EH (cell line): ENCODE measurements at places on chromosomes 5 and 9.
A peak's percentile ranks its signal among the peaks of the same experiment; 100 is the strongest.

DNA sequence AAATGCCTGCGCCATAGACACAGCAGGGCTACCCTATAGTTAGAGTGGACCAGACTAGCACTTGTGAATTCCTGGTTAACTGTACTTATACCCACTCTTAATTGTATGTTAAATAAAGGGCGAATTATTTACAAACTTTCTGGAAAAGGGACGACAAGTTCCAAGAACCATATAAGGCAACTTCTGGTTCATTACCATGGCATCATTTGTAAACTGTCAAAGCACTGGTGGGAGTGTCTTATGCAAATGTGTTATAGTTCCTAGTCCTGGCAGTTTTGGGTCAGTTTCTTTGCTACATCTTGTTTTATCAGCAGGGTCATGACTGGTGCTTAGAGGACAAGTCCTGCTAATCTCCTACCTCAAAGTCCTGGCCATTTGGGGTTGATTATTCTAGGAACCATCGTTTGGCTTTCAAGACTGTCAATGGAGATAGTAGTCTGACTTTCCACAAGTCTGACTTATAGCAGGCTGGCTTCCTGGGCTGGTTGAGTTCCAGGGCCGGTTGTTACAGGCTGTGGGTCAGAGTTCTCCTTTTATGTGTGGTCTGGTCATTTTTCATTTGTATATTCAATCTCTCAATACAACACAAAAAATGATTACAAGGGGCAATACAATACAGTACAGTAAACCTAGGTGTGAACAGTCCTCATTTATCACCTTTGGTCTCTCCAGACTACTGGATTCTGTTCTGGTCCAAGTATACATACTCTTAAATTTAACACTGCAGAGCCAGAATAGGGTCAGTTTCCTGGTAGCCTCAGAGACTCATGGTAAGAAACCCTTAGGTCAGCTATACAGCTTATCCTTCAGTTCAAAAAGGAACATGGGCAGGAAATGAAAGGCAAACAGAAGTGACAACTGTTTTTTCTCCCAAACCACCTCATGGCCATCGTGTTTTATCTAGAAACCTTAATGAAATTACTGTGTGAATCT lies 8.3 kb upstream of the CFAP95 start:
- DNase-seq: no peak

DNA sequence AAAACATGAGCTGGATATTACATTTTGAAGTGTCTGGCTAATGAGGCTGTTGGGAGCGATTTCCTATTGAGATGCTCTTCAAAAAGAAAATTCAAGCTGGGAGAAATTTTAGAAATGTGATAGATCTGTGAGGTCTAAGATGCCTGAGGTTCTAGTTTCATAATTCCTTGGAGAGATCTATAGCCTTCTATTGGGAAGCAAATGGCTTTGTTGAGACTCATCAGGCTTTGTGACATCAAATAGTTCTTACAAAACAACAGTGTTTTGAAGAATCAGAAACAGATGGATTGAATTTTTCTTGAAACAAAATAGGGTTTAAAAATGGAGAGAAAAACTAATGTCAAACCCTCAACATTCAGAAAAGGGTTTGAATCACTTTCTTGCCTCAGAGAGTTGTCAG lies 292.9 kb downstream of the NNT start:
- no peak for DNase-seq

DNA sequence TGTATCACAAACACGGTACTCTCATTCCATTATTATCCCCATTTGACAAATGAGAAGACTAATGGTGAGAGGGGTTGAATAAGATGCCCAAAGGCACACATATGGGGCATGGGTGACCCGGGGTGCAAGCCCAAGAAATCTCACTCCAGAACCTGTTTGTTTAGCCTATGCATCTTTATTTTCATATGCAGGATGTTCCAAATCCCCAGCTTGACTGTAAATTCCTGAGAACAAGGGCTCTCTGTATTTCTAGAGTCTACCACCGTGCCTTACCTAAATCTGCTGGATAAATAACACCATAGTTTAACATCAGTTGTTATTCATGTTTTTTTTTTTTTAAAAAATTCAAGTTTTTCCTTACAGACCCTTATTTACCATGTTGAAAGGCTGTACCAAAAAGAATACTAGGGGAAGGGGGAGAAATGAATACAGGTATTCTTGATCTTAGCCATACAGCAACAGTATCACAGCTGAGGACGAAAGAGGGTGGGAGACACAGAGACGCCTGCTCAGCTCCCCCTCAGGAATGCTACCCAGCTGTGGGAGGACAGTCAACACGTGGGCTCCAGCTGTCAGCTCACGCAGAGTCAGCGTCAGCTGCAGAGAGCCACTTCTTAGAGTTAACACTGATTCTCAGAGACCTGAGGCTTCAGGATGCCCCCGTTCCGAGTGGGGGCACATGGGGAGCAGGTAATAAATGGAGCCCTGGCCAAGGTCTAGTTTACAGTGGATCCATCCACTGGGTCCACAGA lies 86.6 kb downstream of the MED27 start:
- DNase-seq: no peak

- no peak for DNase-seq
Measured at GRCh38 chr5:143664623-143665022, 147.3 kb upstream of the HMHB1 start.

- peak; percentile 30 for DNase-seq
Measured at GRCh38 chr5:113153512-113154097, 177.0 kb downstream of the DCP2 start.

DNA sequence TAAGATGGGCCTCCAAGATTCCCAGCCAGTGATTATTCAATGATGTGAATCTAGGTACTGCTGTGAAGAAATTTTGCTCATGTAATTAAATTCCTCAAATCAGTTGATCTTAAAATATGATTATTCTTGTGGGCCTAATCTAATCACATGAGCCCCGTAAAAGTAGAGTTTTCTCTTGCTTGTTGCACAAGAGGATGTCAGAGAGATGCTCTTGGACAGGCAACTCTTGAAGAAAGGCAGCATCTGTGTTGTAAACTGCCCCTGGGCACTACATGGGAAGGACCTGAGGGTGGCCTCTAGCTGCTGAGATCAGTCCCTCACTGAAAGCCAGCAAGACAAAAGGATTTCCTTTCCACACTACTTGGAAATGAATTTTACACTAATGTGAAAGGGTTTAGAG lies 132.9 kb downstream of the TRPM3 start:
- DNase-seq: peak; percentile 67
